Pulmonary artery endothelial cell (primary cell): ENCODE measurements at places on chromosomes 1 and 21.

GRCh38 chr1:172473302-172473701, 29.4 kb upstream of the PIGC start:
- DNase-seq, result no peak

DNA sequence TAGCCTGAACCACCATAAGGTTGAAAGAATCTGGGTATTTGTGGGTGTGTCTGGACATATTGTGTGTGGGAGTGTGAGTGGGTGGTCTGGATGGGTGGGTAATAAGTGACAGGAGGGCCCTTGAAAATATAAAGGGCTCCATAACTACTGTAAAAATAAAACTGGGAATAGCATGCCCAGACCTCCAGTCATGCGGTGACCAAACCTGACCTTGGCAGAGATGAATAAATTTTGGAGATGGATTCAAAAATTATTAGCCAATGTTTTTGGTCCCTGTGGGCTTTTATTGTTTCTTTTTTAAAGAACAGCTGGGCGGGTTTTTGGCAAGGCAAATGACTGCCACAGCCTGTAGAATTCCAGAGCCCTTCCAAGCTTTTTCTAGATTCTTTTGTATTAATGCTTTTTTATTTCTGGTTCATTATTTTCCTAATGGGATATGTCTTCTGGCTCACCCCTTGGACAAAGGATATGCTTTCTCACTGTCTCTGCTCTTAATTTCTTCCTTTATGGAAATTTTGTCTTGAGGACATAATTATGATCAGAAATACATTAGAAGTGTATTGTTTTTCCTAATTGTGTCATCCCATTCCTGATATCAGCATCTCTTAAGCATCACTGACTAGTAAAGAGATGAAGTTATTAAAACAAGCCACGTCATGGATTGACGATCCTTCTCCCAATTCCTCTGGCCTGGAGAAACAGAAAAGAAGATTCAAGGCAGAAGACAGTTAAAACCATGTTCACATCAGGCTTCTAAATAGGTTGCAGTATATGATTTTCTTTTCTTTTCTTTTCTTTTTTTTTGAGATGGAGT, 69.5 kb downstream of the NTMT2 start:
- DNase-seq, result no peak

DNA sequence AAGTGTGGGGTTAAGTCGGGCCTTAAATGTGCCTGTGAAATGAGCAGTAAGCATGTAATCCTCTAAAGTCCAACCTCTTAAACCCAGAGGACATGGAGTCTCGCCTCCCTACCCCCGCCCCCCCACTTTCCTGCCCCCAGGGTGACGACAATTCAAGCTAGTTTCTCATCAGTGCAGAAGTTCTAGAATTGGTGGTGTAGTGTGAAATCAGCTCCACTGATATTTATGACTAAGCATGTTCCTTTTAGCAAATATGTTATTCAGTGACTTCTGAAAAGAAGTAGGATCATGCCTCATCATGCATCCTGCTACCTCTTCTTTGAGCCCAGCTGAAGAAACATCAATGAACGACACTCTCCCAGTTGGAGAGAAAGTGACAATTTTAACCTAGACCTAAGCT, 2.6 kb upstream of the ABCB10 start:
- DNase-seq, result no peak

- peak; percentile 41 for DNase-seq
These were observed 901 bp upstream of the RXFP4 start for GRCh38 chr1:155940482-155940992.

DNA sequence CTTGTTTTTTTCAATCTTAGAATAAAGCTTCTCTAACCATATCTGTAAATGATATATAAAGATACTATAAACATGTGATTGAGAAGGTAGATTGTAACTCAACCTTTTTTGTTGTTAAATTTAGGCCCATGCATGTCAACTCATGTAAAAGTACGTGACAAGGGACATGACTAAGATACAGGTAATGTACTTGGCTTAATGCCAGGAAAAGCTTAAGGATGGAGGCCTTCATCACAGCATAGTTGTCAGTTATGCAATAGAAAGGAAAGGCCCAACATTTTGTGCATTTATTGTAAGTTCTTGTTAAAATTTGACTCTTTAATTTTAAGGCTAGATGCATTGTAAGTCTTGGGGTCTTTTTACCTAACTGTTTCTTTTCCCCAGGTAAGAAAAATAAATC, 305.1 kb downstream of the LTN1 start:
- no peak for DNase-seq

DNA sequence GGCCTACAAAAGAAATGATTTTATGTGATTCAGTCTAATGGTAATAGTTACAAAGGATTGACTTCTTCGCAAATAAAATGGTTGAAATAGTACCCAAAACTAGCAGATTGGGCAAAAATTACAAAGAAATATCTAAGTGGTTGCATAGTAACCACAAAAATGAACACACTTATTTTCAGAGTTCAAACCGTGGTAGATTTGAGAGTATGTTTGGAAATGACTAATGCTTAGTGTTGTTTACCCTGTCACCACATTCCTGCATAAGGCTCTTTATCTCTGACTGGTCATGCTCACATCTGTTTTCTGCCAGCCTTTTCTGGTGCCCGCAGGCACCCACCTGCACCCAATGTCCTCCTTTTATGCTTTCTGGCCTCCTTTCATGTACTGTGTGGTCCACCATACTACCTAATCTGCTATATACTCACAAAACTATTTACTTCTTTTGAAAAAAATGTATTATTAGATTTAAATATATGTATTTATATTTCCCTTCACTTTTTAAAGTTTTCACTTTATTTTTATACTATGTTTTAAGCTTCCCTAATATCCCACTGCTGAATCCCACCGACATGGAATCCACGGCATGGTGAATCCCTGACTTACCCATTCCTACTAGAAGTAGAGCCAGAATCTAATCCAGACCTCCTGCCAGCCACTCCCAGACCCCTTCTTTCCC, 30.3 kb downstream of the PTPRC start:
- DNase-seq, result peak; percentile 71

GRCh38 chr1:232192781-232193450, 437.0 kb downstream of the SIPA1L2 start:
- no peak for DNase-seq

DNA sequence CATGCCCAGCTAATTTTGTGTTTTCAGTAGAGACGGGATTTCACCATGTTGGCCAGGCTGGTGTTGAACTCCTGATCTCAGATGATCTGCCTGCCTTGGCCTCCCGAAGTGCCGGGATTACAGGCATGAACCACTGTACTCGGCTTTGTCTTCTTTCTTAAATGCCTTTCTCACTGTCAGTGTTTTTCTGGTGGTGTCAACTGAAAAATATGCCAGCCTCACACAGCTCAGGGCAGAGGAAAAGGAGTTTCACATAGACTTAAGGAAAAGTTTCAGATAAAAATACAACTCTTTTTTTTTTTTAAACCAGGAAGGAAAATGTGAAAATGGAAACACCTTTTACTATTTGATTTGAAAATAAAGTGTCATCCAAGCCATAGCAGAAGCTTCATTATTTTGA, 4.6 kb upstream of the MAB21L3 start:
- DNase-seq, result no peak

DNA sequence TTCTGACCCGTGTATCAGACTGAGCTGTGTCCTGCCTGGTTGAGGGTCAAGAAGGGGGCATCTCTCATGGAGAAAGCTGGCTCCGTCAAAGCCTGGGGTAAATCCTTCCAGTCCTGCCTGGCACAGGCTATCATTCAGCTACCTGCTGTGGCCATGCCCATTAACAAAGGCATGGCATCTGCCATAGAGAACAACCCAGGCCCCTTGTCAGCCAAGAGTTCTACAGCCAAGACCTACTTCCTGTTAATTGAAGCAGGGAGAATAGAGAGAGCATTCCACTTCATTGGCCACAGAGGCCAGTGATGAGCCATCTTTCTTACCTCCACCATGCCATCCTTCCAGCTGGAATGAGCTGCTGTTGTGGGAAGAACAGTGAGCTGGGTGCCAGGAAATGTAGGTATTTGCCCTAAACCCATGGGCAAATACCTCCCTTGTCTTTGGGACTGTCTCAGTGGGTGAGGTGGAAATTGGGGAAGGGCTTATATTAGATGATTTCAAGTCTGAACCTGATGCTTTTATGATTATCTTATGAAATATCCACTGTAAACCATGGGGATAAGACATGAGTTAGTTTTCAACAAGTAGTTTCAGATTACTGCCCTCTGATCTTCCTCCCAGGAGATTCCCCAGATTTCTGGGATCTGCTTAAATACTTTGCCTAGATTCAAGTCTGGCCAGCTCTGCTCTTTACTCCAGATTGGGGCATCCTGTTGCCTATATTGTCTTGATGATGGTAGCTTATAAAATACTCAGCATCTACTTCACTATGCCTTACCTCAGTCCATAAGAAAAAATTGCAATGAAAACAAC, 11.2 kb upstream of the KCNQ4 start:
- no peak for DNase-seq

- DNase-seq, result no peak
These were observed 91.6 kb downstream of the TBX19 start for GRCh38 chr1:168372307-168372706.

GRCh38 chr1:75785320-75785982, 605 bp upstream of the RABGGTB start:
- no peak for DNase-seq

GRCh38 chr1:101632548-101633272, 364.0 kb downstream of the OLFM3 start:
- no peak for DNase-seq

DNA sequence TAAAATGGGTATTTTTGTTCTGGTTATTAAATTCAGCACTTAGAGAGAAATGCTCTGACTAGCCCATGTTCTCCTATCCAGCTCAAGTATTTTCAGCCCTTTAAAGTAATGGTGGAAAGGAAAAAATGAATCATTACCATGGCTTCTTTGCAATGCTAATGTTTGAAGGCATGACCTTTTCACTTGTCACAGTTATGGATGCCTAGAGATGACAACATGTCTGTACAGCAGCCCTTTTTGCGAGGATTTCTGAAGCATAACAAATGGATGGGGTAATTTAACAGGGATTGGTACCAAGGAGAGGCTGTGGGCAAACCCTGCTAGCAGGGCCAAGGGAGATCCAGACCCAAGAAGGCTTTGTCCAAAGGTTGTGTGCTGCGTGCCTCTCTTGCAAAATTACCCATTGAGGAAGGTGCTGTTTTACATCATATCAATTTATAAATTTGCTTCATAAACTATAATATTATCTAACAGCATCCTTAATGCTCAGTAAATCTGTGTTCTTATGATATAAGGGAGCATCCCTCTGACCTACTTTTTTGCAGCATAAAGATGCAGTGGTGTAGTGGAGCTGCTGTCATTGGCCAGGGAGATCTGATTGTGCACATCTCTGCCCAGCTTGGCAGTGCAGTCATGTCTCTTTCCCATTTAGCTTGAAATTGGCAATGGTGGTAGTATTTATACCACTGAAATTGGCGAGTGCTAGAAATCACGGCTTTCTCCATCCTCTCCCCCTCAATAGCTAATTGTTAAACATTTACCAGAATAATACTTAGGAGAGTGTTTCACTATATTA, 327.1 kb downstream of the PCP4 start:
- no peak for DNase-seq

- no peak for DNase-seq
These were observed 1292.6 kb downstream of the BRINP3 start for GRCh38 chr1:189185097-189185496.

- DNase-seq, result no peak
These were observed 14.1 kb downstream of the PIK3C2B start for GRCh38 chr1:204480515-204480914.

DNA sequence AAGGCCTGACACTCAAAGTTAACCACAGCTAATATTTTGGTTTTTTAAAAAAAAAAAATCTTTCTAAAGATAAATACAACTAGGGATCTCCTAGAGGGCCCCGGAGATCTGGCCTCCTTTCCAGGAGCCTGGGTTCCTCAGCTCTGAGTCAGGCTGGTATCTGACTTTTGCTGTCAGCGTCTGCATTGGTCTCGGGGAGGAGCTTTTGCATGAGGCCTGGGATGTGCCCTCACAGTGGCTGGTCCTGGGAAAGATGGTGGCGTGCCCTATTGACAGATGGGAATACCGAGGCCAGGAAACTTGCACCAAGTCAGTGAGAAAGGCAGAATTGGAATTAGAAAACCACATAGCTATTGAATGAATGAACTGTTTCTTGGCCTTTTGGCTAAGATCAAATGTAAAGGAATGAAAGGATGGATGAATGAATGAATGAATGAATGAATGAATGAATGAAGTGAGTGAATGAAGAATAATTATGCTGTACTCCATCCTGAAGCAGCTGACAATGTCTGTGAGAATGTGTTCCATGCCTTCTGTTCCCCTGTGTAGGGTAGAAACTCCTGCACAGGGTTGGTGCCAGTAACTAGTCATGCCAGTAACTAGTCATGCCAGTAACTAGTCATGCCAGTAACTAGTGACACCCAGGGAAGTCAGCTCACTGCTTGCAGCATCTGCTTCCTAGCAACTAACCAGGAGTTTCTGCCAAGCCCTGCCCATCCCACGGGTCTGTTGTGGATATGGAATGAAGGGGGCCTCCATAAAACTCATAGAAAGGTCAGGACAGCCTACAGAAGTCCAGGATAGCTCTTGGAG, 242.5 kb upstream of the VAMP3 start:
- no peak for DNase-seq

GRCh38 chr1:96996001-96996400, 274.4 kb downstream of the PTBP2 start:
- no peak for DNase-seq

- no peak for DNase-seq
These were observed 76.4 kb downstream of the LTN1 start for GRCh38 chr21:28916150-28916893.

GRCh38 chr1:8303141-8303540, 14.8 kb upstream of the SLC45A1 start:
- no peak for DNase-seq

GRCh38 chr1:116157096-116157495, 45.9 kb downstream of the MAB21L3 start:
- no peak for DNase-seq

DNA sequence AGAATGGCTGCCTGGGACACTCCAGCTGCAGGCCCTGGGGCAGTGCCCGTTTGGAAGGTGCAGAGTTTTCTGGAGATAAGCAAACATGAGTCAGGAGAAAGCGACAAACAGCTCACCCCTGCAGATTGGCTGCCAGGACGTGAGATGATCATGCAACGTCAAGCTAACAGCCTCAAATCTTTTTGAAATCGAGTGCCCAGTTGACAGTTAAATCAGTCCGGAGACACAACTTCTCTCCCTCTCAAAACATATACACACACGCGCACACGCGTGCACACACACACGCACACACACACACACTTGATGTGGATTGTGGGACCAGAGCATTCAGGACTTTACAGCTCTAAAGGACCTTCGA, 49.4 kb downstream of the TENT5C start:
- DNase-seq, result no peak

DNA sequence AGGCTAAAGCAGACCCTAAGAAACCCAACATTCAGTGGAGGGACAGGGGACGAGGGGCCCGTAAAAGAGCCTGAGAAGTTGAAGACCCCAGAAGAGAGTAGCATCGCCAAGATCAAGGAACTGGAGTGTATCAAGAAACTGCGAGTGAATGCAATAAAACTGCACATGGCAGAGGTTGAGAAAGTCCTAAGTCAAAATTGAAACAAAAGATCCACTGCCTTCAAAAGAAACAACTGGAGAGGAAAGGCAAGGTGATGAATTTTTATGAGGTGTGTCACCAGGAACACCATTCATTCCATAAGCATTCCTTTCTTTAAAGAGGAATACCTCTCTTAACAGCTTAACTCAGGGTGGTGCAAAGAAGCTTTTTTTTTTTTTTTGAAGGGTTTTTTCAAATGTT, 38.3 kb upstream of the ADORA3 start:
- DNase-seq, result no peak

GRCh38 chr21:42654913-42655795, 1.7 kb downstream of the PDE9A start:
- no peak for DNase-seq

- no peak for DNase-seq
These were observed 14.1 kb downstream of the CCSAP start for GRCh38 chr1:229328598-229329362.

- no peak for DNase-seq
These were observed 799.5 kb upstream of the RGS18 start for GRCh38 chr1:191358724-191359123.
